ENCODE measurements at places on chromosomes 1 and 21. TPM values are rescaled to one million over a fixed set of nuclear protein-coding genes. Genes with fewer than 3 reads are reported as not detected.

AIRE gene
- not detected for total RNA-seq

DNA sequence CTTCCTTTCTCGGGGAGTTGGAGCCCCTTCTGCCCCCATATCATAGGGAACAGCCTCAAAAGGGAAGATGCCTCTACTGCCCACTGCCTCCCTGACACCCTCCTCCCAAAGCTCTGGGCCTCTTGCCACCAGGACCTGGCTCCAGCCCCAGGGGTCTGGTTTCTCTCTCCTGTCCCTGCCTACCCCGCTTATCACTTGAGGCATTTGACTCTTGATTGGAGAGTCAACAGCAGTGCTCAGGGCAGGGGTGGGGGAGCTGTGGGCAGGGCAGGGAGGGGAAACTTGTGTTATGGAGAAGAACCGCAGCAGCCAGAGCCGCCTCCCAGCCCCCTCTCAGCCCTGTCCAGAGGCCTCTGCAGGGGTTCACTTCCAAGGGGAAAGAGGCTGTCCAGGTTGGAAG is 573 bp downstream of the TRIM63 start:
- DNase-seq, result no peak

DNA sequence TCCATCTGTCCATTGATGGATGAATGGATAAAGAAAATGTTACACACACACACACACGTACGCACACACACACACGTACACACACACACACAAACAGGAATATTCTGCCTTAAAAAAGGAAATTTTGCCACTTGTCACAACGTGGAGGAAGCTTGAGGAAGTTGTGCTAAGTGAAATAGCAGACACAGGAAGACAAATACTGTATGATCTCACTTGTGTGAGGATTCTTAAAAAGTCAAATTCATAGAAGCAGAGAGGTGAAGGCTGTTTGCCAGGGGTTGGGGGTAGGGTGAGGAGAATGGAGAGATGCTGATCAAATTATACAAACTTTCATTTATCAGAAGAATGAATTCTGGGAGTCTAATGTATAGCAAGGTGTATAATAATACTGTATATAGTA is 73.2 kb downstream of the KIF14 start:
- DNase-seq, result no peak

- DNase-seq, result no peak
Observed at GRCh38 chr1:92037400-92037799, 7.6 kb downstream of the EPHX4 start.

- no peak for DNase-seq
Observed at GRCh38 chr1:154624746-154625643, 17.0 kb upstream of the ADAR start.

Data from thoracic aorta (tissue), 2 donors.